SK-N-SH treated with all-trans-retinoic acid at 6 μM for 48 hours (cell line): ENCODE measurements at places on chromosomes 5 and 9.

- ATAC-seq = peak; percentile 20; the same call in 2 of the 3 replicates
Observed at GRCh38 chr5:10333154-10334006, 20.1 kb upstream of the MARCHF6 start.

DNA sequence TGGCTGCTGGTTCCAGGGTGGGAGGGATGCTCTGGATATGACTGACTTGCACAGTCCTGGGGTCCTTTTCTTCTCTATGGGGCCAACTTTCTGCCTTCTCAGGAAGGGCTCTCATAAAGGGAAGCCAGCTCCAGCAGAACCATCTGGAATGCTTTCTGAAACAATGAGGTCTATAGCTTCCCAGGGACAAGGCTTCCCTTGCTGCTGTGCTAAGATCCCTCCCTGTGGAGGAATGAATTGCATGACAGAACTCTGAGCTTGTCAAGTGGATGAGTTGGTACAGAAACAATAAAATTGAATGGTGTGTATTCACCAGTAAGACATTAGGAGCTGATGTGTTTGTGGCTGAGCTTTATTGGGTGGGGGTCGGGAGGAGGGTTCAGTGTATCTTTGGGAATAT lies 19.8 kb downstream of the CKMT2 start:
- no peak for ATAC-seq

DNA sequence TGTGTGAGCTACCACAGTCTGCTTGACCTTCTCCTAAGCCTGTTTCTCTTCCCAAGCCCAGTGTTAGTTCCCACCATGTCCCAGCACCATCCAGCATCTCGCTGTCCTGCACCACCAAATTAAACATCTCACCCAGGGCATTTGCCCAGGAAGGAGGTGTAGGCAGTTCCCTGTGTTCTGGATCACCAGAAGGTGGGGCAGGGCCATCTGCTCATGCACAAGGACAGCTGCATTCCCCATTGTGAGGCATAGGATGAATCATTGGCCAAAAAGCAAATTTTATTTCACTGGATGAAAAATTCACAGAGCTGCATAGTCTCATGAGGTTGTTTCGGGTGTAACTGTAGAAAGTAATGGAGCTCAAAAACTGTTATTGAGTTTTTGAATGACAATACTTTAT lies 89.5 kb upstream of the GRIA1 start:
- ATAC-seq = no peak

- peak; percentile 68 for ATAC-seq
Observed at GRCh38 chr5:33788922-33789566, 102.7 kb downstream of the ADAMTS12 start.

DNA sequence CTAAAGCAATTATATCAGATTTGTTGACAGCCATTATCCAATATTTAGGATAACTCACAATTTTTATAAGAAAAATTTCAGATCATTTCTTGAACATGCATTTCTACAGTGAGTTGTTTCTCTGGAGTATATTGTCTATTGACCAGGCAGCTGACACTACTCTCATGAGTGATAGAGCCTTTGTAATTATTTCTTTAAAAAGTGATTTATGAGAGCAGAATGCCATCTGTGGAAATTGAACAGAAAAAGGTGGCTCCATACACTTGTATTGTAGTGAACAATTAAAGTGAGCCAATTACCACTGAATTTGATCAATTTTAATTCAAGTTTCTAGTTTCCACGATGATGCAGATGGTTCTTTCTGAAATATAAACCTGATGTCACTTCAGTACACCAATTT lies 855.4 kb downstream of the TAF11L14 start:
- no peak for ATAC-seq

DNA sequence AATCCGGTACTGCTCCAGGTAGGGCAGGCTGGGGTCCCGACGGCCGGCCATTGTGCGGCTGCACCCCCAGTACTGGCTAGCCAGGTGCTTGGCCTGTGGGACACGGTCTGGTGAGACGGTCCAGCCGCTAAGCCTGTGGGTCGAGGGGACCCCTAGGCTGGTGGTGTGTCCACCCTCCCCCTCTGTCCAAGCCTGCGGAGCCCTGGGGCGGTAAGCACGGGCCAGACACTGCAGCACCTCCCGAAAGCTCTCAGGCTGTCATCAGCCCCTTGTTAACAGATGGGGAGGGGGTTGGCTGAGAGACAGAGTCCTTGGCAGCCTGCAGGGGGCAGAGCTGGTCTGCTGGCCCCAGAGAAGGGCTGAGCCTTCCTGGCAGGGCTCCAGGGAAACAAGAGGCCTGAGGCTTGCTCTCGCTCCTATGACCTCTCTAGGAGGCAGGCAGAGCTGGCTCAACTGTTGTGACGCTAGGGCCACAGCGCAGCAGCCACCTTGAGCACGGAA lies 11.8 kb upstream of the MRNIP start:
- ATAC-seq = peak; percentile 34

DNA sequence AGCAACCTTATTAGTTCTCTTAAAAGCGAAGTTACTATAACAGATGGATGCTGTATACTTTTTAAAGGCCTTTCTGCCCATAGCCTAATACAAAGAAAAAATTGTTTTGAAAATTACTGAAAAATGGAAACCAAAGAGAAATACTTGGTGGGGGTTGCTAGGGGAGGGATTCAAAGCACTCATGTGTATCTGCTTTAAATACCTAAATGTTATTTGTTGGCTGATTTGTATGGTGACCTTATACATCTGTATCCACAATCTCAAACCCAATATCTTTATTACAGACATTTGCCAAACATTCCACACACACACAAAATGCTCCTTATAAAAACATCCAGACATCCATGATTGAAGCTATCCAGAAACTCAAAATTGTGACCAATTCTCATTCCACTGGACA lies 172.0 kb downstream of the ADAMTS12 start:
- no peak for ATAC-seq

- ATAC-seq = no peak
Observed at GRCh38 chr9:2615497-2615896, 6.1 kb upstream of the VLDLR start.
